Stimulated activated CD8-positive, alpha-beta memory T cell treated with anti-CD3 and anti-CD28 coated beads, Interleukin-2, amount 100 ng/mL, for 1 hour (primary cell): ENCODE measurements at places on chromosomes 12 and 14.

DNA sequence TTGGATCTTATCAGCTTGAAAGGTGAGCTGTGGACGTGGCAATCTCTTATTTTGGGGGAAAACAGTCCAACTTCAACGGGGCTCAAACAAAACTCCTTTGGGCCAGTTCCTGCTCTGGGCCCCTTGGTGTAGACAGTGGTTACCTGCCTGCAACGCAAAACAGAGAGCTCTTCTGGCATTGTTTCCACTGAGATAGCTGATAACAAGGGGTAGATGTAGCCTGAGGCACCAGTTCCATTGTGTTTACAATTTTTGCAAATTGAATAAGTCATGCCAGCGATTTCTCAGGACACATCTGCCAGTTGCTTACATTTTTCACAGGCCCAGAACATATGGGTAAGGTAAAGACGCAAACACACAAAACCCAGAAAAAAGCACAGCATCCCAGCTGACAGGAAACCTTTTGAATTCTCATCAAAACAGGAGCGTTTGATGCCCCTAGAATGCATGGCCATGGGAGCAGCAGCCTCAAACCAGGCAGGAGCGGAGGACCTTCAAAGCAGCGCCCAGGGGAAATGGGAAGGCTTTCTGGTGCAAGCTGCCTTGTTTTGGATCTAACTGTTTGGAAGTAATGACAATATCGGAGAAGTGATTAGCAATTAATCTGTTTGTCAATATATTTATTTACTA is 259.7 kb downstream of the AACS start:
- no peak for DNase-seq

DNA sequence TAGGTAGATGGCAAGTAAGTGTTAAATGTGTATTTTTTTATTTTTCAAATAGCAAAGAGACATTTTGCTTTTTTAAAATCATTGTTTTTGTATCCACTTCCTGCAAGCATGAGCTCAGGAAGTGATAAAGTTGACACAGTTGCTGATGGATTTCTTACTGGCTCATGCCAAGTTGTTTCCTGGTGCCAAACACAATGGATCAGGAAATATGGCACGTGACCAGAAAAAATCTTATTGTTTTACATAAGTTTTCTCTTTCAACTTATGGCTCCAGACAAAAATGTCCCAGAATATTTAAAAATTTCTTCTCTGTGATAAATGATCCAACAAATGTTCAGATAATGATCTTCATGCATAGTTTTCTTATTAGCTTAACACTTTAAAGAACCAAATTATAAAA is 1279.1 kb upstream of the FLRT2 start:
- no peak for DNase-seq

DNA sequence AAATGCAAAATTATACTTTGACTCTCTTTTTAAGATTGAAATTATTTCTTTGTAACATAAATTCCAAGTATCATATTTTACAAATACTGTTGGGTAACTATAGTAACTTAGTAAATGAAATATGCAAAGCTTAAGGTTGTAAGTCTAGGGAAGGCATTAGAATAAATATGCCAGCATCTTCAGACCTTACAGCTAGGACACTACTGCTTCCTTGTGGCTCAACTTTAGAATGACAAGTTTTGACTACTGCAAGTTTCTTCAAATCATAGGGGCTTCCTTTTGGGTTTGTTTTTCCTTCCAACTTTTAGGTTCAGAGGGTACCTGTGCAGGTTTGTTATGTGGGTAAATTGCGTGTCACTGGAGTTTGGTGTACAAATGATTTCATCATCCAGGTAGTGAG is 17.7 kb upstream of the ANP32D start:
- no peak for DNase-seq

DNA sequence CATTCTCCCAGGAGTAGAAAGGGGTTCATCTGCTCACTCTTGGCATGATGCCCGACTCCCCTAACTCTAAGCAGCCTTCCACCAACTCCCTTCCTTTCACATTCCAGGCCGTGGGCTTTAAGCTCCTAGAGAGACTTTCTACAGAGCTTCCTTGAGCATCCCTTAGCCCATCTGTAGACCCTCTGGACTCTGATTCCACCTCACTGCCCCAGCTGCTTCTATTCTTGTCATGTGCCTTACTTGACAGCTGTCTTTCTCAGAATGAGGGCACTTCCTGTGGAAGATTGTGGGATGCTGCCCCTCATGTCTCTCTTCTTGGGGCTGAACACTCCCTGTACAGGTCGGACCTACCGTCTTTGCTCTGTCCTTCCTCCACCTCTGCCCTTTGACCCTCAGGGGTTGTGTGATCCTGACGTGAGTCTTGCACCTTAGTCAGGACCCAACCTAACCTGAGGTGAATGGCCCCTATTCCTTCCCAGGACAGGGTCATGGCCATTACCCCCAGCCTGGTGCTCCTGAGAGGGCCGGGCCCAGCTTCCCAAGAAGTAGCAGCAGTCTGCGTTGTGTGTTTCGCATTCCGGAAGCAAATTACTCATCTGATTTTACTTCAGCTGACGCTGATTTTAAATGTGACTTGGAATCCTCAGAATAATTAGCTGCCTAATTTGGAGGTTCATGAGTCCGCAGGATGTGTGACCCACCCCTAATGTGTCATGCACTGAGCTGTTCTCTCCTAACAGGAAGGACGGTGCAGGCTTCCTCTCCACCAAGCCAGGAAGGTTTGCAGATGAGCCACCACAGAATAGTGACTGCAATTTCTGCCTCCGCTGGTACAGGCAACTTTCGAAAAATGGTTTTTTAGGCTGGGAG is 2.7 kb upstream of the GALNT6 start:
- no peak for DNase-seq

DNA sequence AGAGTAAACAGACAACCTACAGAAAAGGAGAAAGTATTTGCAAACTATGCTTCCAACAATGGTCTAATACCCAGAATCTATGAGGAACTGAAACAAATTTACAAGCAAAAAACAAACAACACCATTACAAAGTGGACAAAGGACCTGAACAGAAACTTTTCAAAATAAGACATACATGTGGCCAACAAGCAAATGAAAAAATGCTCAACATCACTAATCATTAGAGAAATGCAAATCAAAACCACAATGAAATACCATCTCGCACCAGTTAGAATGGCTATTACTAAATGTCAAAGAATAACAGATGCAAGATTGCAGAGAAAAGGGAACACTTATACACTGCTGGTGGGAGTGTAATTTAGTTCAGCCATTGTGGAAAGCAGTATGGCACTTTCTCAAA is 125.8 kb downstream of the C12orf42 start:
- DNase-seq, result no peak

DNA sequence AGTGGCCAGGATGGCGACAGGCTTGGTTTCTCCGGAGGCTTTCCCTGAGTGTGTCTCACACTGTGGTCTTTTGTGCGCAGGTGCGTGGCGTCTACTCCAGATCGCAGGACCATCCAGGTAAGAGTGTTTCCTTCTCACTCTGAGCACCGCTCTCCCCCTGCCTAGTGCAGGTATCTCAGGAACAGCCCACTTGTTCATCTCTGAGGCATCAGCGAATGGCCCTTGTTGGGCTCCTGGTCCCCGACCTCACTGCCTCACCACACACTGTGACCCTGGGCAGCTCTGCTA is 781 bp downstream of the ADGRD1 start:
- no peak for DNase-seq
